ENCODE measurements at places on chromosomes 1 and 21.
A peak's percentile ranks its signal among the peaks of the same experiment; 100 is the strongest.

- peak; percentile 84 for DNase-seq
These were observed 27.5 kb downstream of the EPHA2 start for GRCh38 chr1:16128338-16128741.

DNA sequence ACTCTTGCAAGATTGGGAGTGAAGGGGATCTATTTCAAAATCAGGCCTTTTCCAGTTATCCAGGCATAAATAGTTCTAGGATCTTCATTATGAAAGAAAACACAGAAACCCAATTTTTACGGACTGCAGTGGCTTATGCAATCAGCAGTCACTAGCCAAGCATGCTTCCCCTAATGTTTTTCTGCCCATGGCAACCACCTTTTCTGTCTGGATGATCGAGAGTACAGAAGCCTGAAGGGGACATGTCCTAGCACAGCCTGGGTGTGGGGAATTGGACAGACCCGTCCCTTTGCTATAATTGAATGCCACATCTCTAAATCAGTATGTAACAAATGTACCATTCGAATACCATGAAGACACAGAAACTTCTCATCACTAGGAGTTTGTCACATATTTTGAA, 29.8 kb upstream of the NCAM2 start:
- DNase-seq = no peak

GRCh38 chr1:66270119-66270812, 263.7 kb upstream of the SGIP1 start:
- peak; percentile 5 for DNase-seq

DNA sequence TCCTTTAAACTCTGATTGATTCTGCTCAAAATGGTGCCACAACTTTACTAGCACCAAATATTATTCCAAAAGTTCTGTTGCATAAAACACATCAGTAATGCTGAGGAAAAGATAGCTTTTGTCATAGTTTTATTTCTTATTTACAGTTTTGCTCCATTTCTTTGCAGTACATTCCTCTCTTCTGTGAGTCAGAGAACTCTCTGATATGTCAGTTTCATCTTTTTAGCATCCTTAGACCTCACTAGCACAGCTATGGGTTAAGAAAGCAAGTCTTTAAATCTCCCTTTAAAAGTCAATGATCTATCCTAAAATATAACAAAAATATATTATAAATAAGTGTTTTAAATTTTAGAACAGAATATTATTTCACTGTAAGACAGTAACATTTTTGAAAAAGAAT, 356.6 kb upstream of the SNX7 start:
- DNase-seq = no peak

DNA sequence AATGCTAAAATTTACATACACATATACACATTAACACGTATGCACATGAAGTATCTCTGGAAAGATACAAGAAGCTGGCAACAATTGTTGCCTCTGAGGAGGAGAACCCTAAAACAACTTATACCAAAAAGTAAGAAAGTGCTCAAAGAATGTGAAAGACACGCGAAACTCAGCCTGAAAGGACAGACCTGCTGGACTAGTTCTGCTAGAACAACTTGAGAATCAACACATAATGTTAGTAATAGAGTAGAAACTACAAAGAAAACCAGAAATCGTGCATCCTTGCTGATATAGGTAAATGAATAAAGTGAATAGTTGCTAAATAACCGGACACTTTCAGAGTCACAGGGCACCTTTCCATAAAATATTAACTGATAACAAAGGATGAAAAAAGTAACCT, 242.5 kb downstream of the RERE start:
- no peak for DNase-seq

DNA sequence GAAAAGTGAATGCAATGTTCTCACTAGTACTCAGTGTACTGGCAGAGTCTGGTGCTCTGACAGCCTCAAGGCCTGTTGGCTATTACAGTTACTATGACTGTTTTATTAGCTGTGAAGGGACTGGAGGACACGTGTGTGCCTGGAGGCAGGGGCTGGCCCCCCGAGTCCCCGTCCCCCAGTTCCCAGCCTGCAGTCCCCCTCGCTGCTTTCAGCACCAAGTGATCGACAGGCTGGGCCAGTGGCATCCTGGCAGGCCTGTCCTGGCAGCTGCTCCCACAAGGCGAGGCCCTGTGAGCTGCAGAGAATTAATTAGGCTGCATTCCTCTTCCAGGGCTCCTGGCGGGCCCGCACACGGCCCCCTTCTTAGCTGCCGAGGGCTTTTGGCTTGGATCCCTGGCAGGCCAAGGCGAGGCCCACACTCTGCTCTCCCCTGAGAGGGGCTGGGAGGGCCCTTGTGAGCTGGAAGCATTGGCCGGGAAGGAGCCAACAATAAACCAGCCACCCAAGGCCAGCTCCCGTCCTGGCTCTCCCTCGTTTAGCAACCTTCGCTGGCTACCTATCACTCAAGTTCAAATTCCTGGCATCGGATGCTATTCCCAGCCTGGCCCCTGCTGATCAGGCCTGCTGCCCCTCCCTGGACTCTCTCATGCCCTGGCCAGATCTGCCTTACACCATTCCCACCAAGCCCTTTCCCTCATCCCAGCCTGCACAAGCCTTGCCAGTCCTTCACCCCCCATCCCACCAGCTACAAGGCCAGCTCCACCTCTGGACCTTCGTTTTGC, 9.8 kb downstream of the EDN2 start:
- DNase-seq = peak; percentile 20

GRCh38 chr1:60213253-60213652, 139.7 kb upstream of the C1orf87 start:
- no peak for DNase-seq

GRCh38 chr1:206566999-206567398, 45.3 kb downstream of the EIF2D start:
- no peak for DNase-seq

DNA sequence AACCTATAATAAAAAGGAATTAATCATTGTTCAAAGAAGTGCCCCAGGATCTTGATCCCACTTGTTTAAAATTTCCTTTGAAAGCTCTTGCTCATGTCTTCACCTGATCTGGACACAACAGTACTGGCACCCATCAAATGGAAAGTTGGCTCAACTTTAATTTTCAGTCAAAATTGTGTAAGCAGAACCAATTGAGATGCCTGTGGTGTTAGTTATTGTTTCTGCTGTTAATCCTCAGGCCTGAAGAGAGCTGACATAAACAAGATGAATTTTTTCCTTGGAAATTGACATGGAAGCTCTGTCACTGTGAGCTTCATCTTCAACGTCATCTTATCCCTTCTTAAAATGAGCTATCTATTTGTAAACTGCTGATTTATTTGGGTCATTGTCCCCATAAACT, 88.3 kb upstream of the TNFSF4 start:
- no peak for DNase-seq

DNA sequence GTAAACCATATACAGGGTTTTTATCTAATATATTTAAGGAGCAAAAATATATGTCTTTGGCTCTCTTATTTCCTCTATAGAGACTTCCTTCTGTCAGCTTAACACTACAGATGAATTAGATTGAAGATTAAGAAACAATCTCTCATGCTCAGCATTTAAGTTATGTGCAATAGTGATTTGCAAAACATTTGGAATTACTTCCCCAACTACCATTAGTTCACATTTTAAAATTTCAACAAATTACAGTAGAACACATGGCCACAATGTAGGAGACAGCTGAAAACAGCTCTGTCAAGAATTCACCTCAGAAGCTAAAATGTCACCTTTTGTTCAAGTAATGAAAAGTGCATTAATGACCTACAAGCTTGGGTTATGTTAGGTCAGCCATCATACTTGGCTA, 177.9 kb downstream of the EIF4G3 start:
- DNase-seq = no peak

- DNase-seq = no peak
These were observed 41.3 kb downstream of the RIPK4 start for GRCh38 chr21:41725421-41726031.

DNA sequence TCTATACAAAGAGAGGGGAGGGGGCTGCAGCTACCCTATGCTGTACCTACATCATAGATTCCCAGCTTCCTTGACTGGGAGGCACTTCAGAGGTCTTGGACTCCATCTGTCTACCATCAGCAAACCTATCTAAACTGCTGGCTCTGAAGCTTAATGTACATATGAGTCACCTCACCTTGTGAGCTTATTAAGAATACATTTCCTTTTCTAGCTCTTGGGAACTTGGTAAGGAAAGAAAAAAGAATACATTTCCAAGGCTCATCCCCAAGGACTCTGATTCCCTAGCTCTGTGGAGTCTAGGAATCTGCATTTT, 50.0 kb upstream of the PRELP start:
- DNase-seq = no peak

GRCh38 chr1:97730271-97730670, 190.6 kb downstream of the DPYD start:
- no peak for DNase-seq

GRCh38 chr1:183248989-183249691, 63.1 kb downstream of the LAMC2 start:
- no peak for DNase-seq

- DNase-seq = no peak
These were observed 9.0 kb upstream of the RHBG start for GRCh38 chr1:156359973-156360372.

- DNase-seq = no peak
These were observed 7.2 kb downstream of the FPGT start for GRCh38 chr1:74205266-74205665.

- DNase-seq = no peak
These were observed 3.2 kb downstream of the SLAMF6 start for GRCh38 chr1:160519642-160520435.

GRCh38 chr21:34915364-34915841, 133.7 kb downstream of the RUNX1 start:
- DNase-seq = no peak

DNA sequence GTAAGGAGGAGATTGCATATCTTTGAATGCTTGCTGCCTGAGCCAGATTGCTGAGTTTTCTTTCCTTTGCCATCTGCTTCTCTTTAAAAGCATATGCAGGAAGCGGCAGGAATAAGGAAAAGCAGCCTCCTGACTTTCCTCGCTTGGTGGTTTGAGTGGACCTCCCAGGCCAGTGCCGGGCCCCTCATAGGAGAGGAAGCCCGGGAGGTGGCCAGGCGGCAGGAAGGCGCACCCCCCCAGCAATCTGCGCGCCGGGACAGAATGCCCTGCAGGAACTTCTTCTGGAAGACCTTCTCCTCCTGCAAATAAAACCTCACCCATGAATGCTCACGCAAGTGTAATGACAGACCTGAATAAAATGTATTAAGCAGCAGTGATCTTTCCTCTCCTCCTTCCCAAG, 1.5 kb downstream of the CORT start:
- no peak for DNase-seq

- no peak for DNase-seq
These were observed 213.9 kb upstream of the USP25 start for GRCh38 chr21:15515908-15516307.

DNA sequence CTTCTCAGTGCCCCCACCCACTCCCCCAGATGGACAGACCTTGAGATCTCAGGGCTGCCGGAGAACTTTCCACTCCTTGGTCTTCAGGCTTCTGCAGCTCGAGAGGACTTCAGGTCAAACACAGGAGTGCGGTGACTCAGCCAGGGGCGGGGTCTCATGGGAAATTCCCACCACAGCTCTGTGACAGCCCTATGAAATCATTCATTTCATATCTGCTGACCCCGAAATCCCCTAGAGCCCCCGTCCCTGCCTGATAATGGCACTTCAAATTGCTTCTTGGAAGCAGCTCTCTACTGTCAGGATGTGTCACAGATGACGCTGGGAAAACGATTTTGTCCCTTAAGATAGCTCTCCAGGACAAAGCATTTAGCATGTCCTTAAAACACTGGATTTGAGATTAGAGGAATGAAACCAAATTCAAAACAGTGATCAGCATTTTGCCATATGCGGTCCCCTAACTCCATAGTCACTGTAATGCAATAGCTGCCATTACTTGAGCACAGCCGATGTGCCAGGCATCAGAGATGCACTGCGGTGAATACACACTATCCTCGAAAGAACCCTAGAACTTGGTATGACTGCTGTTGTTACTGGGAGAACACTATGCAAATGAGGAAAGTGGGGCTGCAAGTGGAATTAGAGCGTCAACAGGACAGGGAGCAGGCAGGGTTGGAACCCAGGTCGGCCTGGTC, at the start of gene TNFRSF9:
Gene TNFRSF9, minus strand, starts transcription at position 95 of the 692 bp plus-strand sequence. CDS start 845 bp downstream, outside the sequence.
- no peak for DNase-seq

GRCh38 chr1:156884560-156885184, 8.8 kb upstream of the PEAR1 start:
- no peak for DNase-seq

DNA sequence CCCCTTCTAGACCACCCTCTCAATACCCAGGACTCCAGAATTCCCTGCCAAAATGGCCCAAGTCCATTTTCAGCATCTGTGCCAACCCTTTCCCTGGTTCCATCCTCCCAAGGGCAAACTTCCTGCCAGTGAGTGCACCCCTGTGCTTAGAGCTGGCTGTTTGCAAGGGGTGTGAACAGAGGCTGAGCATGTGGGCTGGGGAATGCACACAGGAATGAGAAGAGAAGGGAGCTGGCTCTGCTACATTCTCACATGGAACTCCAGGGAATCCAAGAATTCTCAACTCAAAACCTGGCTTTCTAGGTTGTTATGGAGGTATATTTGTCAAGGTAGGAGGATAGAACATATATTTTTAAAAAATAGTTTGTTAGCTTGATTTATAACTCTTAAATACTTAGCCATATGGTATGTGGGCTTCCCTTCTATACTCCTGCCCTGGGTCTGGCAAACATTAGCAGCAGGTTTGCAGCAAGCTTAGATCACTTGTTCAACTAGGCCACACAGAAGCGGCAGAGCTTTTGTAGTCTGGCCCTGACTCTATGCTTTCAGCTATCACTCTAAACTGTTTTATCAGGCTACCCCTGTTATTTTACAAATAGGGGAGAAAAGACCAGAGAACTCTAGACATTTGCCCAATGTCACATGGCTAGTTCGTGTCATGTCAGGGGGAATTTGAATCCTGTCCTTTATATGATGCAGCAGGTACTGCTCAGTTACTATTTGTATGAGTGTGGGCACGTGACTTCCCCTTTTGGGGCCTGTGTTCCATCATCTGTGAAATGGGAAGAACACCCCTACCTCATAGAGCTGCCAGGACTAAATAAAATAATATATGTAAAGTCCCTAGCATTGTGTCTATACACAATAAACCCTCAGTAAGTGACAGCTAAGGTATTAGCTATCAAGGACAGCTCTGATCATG, 8.1 kb upstream of the STMN1 start:
- peak; percentile 18 for DNase-seq

- no peak for DNase-seq
These were observed 149.3 kb downstream of the ZC3H11B start for GRCh38 chr1:219463636-219464035.

- no peak for DNase-seq
These were observed 94.3 kb downstream of the RNF220 start for GRCh38 chr1:44499306-44499705.

GRCh38 chr1:3548156-3548893, 63.0 kb downstream of the MEGF6 start:
- DNase-seq = no peak

GRCh38 chr1:87061742-87062156, 147.3 kb downstream of the HS2ST1 start:
- no peak for DNase-seq
